ENCODE measurements at places on chromosomes 2 and 18.

DNA sequence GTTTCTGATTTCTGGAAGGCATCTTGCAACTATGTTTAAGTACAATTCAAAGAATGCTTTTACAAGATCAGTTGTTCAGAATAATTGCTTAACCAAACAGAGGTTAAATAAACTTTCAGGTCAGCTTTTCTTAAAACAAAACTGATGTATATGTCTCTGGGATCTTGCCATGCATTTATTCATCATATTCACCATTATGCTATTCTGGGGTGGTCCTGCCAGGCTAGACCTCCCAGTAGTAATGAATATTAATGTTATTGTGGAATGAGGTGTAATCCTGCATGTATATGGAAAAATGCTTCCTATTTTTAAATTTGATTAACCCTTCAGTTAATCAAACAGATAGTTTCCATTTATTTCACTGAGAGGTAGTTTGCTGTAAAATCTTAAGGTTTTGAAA, 129.3 kb upstream of the RGPD4 start:
- no peak for DNase-seq

- DNase-seq = no peak
These were observed 218.9 kb downstream of the ZNF385B start for GRCh38 chr2:179642462-179642861.

- no peak for DNase-seq
These were observed 1.5 kb upstream of the ASB18 start for GRCh38 chr2:236265675-236266074.

GRCh38 chr2:152454960-152455359, 120.0 kb downstream of the FMNL2 start:
- DNase-seq = no peak

DNA sequence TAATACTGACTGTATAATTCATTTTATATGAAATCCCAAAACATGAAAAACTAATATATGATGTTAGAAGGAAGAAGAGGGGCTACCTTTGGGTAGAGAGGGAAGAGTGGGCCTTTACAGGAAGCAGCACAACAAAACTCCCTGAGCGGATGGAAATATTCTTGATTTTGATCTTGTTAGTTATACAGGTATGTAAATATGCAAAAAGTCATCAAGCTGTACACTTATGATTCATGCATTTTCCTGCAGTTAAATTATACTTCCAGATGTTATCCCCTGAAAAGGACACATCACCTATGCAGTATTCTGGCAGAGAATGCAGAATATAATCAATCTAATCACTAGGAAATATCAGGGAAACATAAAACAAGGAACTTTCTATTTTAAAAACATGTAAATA, 249.4 kb upstream of the MGAT5 start:
- no peak for DNase-seq

All from HS-27A (cell line).